ENCODE measurements at places on chromosomes 2 and 18.
A peak's percentile ranks its signal among the peaks of the same experiment; 100 is the strongest.

- DNase-seq, result no peak
These were observed 639.7 kb downstream of the TDRD15 start for GRCh38 chr2:21763501-21763900.

DNA sequence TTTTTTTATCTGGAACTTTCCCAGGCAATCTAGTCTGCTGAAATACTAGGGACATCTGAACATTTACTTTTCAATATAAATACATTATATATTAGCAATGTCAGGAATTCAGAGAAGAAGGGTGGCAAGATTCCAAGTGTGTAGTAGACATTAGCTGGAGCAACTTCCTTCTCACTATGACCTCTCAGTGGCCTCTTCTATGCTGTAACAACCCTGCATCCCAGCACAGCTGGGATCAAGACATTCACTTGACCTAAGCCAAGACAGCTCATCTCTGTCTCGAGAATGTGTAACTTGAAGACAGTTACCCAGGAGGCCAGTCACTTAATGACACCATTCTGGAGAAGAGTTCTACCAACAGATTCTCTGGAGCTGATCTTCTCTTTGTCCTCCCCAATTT, 61.7 kb upstream of the RALBP1 start:
- no peak for DNase-seq

DNA sequence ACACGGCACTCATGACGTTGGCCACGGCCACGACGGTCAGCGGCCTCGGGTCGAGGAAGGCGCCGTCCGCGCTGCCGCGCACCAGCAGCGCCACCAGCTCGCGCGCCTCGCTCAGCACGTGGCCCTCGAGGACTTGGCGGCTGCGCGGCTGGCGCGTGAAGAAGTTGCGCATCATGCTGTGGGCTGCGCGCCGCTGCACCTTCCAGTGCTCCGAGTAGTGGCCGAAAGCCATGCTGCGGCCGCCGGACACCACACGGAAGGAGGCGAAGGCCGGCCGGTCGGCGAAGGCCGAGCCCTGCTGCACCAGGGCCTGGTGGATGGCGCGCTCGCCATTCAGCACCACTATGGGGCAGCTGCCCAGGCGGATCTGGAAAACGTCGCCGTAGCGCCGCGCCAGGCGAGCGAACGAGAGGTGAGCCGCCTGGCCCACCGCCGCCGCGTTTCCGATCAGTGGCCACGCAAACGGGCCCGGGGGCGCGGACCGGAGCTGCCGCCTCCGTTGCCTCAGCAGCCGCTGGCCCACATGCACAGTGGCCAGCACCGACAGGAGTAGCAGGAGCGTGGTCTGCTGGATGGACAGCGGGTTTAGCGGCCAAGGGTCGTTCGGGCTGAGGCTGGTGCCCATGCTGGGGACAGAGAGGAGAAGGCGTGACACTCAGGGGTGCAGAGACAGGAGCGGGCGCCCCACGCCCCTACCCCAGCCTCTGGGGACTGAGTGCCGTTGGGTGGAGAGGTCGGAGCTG, 1.0 kb downstream of the CYP1B1 start:
- no peak for DNase-seq

- DNase-seq, result peak; percentile 3
These were observed 7.8 kb upstream of the OR6B3 start for GRCh38 chr2:240060977-240061591.

GRCh38 chr2:217972490-217972889, 30.3 kb downstream of the TNS1 start:
- DNase-seq, result no peak

DNA sequence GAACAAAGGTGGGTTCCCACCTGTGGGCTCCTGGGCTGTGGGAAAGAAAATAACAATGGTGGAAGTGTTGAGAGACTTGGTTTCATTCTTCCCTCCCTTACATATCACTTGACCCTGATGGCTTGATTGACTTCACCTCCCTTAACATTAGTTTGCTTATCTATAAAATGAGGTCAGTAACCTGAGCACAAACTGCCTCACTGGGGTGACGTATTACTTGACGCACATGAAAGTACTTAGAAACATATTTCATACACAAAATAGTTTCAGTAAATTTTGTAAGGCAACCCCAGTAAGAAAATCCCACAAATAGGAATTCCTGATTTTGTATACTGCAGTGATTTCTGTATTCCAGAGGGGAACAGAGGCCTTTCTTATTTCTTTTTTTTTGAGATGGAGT, 29.4 kb upstream of the LPIN2 start:
- DNase-seq, result no peak

- DNase-seq, result no peak
These were observed 118.3 kb downstream of the MGAT5 start for GRCh38 chr2:134372141-134372540.
